ENCODE measurements at places on chromosomes 3 and 15.
A peak's percentile ranks its signal among the peaks of the same experiment; 100 is the strongest.

DNA sequence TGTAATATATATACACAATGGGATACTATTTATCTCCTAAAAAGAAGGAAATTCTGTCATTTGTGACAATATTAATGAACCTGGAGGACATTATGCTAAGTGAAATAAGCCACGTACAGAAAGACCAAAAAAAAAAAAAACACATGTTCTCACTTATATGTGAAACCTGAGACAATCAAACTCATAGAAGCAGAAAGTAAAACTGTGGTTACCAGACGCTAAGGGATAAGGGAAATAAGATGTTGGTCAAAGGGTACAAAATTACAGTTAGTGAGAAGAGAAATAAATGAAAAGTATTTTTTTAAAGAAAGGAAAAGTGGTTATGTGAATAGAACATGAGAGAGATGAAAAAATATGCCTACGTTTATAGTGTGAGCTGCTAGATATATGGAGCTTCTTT lies 101.1 kb downstream of the CPNE4 start:
- DNase-seq, result no peak

DNA sequence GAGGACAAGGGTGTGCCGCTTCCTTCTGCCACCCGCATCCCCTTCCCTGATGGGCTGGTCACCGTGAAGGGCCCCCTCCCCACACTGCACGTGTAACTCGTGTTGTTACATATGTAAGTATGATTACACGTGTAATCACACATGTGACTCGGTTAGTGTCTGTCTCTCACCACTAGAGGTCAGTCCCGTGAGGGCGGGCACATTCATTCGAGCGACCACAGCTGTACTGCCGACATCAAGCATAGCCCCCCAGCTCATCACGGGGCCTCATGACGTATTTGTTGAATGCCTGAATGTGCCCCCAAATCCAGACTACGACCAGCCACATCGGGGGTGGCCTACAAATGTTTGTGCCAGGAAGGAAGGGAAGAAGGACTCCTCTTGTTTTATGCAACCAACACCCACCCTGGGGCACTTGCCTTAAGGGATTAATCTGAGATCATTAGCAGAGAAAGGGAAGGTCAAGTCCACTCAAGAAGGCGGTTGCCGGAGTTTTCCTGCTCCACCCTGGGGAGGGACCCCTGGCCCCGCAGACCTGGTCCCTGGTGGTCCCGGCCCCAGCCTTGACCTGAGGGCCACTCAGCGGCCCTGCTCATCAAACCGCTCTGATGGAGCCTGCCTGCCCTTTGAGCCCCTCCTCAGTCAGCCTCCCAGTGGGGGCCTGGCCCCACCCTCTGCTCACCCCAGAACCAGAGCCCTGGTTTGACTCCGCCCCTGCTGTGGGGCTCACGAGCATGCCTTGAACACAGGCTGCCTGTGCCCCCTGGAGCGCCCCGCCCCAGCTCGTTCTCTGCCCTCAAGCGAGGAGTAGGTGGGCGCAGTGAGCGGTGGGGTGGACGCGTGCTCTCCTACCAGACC lies 52.8 kb downstream of the RGMA start:
- DNase-seq, result no peak

DNA sequence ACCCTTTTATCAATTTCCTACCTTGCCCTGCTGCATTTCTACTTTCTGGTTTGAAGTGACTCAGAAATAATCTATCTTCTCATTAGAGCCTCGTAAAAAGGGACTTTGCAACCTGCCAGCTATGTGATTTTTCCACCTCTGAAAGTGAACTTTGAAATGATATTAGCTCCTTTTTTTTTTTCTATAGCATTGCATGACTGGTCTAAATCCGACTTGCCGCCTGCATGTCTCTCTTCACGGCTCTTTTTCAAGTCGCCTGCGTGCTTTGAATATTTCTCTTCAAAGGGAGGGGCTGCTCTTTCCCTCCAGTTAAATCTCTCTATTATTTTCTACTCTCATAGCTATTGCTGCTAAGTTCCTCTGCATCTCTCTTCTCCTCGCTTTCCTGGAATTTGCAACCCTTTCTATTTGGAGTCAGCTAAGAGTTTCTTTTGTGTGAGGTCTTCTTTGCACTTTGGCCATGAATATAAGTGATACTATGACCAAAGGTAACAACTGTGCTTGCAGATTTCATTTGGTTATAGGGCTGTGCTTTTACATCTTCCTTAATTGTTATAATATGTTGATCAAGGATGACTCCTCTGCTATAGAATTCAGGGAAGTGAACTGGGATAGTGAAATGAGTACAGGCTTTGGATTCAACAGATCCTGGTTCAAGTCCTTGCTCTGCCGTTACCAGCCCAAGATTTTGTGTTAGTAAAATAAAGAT lies 541.1 kb downstream of the AGBL1 start:
- DNase-seq, result no peak

- peak; percentile 91 for DNase-seq
Observed at GRCh38 chr3:134852893-134853351, 57.9 kb downstream of the EPHB1 start.

- no peak for DNase-seq
Observed at GRCh38 chr15:70137967-70138366, 40.2 kb upstream of the TLE3 start.

- no peak for DNase-seq
Observed at GRCh38 chr3:177089901-177090300, 107.4 kb downstream of the TBL1XR1 start.

DNA sequence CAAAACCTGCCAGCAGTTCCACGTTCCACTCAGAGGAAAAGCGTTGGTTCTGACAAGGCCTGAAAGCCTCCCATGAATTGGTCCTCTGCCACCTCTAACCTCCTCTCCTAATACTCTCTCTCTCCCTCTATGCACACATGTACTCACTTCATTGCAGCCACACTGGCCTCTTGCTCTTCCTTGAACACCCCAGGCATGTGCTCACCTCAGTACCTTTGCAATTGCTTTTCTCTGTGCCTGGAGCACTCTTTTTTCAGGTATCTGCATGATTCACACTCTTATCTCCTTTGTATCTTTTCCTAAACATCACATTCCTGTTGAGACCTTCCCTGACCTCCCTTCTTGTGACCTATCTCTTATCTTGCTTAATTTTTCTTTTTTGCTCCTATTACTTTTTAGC lies 178.2 kb upstream of the FEZF2 start:
- DNase-seq, result no peak

DNA sequence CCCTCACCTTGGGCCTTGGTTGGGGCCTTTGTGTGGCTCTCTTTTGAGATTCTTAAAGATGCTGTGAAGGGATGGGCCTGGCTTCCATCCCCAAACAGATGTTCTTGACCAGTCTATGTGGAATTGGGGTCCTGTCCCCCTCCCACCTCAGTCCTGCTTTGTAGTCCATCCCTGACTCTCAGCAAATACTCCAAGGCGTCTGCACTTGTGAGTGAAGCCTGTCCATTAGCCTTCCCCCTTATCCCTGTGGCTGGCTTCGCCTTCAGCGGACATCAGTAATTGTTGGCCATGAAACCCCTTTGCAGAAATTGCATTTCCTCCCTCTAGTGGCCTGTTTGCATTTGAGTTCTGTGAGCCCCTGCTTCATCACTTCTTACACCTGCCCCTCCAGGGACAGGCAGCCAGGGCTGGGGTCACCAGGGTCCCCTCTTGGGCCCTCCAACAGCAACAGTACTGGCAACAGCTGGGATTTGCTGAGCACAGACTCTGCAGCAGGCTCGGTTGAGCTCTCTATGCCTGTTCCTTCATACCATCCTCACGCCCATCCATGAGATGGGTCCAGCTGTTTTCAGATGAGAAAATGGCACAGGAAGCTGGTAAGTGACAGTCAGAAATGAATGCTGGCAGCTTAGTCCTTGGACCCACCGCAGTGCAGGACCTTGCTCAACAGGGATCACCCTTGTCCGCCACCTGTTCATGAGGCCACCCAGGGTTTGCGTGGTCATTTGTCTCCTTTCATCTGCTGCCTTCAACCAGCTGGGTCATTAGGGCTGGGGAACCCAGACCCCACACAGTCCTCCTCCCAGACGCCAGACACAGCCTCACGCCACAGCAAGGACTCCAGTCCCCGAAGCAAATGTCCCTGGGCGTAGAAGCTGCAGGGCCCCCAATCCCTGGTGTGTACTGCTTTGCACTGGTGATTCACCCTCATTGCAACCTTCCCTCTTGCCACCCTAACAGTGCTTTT lies 8.9 kb upstream of the LRRK1 start:
- no peak for DNase-seq

- no peak for DNase-seq
Observed at GRCh38 chr3:71680603-71681002, 44.6 kb downstream of the EIF4E3 start.

DNA sequence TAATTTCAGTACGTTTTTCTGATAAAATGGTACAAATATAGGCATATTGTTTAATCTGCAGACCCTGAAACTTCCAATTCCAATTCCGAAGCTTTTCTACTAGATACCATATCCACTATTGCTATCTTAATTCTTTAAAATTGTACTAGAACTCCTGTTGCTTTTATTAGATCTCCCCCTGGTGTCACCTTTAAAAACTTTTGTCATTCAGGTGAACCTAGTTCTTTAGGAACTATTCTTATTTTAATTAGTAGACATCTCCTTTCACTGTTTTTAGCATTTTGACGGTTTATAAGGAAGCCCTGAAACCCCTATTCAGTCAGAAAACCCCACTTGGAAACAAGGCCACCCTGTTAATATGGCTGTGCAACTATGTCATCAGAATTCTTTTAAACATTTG lies 22.3 kb downstream of the C2CD4B start:
- DNase-seq, result no peak

DNA sequence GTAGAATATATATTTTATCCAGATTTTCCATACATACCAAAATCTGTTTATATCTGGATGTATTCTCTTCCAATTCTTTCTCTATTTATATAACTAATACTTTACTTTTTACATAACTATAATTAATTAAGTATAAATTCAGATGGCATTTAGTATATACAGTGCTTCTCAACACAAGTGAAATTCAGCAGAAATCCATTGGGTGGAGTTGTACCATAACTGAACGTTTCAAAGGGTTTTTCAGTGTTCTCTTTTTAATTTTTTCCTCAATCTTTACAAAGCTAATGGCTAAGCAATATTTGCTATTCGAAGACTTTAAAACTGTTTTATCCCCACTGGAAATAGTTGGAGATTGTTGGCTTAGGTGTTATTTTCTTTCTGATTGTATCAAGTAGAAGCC lies 13.9 kb upstream of the ZBBX start:
- DNase-seq, result no peak

GRCh38 chr3:140588558-140588957 lies 89.3 kb upstream of the TRIM42 start:
- DNase-seq, result no peak

GRCh38 chr3:13013566-13013965 lies 59.7 kb downstream of the IQSEC1 start:
- no peak for DNase-seq

DNA sequence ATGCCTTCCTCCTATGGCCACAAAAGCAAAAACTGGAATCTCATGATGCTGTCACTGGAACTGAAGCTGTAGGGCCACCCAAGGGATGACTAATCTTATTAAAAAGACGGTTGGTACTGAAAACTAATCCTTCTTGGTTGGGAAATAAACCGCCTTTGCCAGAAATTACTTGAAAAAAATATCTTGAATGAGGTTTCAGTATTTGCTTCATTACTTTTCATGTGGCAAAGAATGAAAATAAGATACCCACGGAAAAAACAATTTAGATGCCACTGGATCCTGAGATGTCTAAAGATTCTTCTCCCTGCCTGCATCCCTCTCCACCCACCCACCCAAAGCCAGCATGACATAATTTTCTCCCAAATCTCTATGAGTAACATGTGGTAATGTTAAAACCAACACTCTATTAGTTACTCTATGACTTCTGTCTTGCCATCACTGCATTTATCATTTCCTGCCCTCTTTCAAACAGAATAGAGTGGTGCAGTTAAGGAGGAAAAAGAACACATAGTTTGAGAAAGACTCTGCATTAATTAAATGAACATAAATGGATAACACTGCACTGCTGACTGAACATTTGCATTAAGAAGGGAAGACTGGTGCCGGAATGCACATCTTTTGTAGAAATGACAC lies 111.8 kb upstream of the DPH6 start:
- no peak for DNase-seq

DNA sequence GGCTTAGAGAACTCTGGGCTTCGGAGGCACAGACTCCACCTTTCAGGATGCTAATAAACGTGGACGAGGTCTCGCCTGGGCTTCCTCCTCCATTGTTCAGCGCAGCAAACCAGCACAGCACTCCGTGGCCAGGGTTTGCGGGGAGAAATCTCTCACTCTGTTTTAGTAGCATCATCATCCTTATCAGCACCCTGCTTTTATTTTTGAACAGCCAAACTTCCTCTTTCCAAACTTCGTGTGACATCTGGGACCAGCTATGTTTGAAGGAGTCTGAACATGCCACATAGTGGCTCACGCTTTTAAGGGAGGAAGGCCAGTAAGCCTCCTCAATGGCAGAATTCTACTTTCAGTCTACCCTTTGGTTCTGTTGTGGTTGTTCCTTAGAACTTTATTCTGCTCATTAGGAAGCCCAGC lies 149.0 kb downstream of the PGPEP1L start:
- no peak for DNase-seq

GRCh38 chr3:173708191-173708590 lies 310.6 kb downstream of the NLGN1 start:
- no peak for DNase-seq

DNA sequence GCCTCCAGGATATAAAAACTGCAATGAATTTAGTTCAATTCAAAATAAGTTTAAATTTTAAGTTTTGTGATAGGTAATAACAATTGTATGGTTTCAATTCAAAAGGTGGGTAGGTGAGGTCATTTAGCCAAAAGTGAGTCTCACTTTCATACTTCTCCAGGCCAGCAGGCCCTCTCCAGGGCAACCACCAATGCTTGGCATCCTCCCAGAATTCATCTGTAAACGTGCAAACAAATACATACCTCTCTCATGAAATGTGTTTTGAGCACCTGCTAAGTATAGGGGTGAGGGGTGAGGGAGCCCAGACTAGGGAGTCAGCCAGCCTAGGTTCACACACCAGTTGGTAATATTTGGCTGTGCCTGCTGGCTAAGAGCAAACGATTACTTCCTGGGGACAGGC lies 22.0 kb upstream of the RBSN start:
- DNase-seq, result peak; percentile 24

- DNase-seq, result no peak
Observed at GRCh38 chr3:195438371-195438770, 4.4 kb downstream of the ACAP2 start.

DNA sequence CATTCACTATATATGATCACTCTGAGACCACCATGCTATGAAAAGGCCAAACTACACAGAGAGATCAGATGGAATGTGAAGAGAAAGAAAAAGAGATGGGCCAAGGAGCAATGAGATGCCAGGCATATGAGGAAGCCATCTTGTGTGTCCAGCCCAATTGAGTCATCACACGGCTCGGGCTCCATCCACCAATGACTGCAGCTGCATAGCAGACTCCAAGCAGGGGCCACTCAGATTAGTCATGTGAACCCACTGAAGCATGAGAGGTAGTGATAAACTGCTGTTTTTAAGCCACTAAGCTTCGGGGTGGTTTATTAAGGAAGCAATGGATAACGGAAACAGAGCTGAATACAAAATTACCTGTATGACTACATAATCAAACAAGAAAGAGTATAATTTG lies 185.9 kb downstream of the SUCLG2 start:
- DNase-seq, result no peak

- no peak for DNase-seq
Observed at GRCh38 chr3:52841211-52841980, 6.6 kb upstream of the MUSTN1 start.

- DNase-seq, result no peak
Observed at GRCh38 chr3:171755015-171755589, 55.2 kb downstream of the PLD1 start.

- DNase-seq, result no peak
Observed at GRCh38 chr3:117750674-117751269, 1041.2 kb downstream of the TUSC7 start.

Data from GM12878 (cell line).